ENCODE measurements at places on chromosomes 12 and 14.

GRCh38 chr12:126443977-126444376 is 1378.7 kb downstream of the AACS start:
- DNase-seq, result no peak

DNA sequence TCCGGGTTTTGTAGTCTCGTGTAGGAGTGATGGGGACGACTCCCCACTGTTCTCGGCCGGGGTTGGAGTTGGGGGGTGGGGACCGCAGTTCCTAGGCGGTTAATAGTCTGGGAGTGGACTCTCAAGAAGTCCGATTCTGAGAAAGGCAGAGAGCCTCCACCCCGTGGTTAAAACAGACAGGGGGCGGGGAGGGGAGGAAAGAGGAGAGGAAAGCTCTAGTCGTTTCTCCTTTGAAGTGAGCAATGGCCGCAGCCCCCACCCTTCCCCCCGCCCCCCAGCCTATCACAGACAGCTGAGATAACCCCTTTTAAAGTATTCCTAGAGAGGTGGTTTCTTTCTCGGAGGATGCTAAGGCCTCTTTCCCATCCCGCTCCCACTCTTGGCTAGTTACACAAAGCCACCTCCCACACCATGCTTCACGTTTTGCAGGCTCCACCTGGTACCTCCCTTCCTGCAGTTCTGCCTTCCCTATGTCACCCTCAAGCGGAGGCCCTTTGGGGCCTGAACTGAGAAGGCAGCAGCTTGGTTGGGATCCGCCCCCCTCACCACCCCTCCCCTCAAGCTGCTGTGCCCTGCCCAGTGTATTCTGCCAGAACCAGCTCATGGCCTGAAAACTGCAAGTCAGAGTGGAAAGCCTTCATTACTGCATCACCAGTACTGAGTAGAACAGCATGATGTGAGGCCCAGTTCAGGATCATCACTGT is 853 bp downstream of the USP5 start:
- no peak for DNase-seq

DNA sequence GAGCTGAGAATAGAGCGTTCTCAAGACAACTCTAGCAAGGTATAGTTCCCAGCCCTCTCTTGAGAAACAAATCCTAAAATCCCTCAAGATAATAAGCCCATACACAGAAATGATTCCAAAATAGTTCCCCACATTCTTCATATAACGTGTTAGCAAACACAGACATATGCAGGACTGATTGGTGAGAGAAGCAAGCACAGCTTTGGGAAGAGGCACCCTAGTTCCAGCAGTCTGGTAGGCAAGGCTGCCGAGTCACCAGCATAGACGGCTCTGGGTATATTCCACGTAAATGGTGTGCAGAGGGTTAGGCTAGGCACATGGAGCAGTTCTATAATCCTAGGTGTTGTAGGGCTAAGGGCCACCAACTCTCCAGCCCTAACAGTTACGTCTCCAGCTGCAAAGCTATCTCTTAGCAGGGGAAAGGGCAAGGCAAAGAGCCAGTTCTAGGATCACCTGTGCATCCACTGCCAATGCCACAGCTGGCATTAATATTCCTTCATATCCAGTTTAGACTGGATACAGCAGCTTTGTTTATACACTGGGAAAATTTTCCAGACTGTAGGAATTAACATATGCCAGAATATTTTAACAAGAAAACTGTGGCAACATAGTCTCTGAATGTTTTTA is 52.9 kb downstream of the SH2B3 start:
- DNase-seq, result no peak

DNA sequence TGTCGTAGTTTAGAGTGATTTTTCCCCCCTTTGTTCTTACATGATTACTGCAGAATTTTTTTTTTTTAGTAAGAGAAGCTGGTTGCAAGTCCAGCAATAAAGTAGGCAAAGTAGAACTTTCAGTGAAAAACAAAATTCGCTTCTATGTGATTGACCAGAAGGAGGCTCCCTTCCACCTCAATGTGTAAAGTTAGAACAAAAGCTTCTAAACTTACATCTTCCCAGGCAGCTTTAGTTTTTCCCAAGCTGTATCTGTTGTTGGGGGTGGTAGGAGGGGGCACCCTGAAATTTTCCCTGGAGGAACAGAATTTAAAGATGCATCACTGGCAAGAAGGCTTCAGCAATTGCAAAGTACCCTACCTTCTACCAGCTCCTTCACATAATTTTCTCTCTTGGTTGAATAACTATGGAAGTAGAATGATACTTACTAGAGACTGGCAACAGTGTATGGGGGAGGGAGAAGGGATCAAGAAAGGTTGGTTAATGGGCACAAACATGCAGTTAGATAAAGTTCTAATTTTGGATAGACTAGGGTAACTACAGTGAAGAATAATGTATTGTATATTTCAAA is 87.3 kb upstream of the E2F7 start:
- DNase-seq, result no peak

GRCh38 chr14:40229676-40230075 is 797.4 kb upstream of the FBXO33 start:
- DNase-seq, result no peak

Data from natural killer cell (primary cell).